ENCODE measurements at places on chromosomes 5 and 9.

DNA sequence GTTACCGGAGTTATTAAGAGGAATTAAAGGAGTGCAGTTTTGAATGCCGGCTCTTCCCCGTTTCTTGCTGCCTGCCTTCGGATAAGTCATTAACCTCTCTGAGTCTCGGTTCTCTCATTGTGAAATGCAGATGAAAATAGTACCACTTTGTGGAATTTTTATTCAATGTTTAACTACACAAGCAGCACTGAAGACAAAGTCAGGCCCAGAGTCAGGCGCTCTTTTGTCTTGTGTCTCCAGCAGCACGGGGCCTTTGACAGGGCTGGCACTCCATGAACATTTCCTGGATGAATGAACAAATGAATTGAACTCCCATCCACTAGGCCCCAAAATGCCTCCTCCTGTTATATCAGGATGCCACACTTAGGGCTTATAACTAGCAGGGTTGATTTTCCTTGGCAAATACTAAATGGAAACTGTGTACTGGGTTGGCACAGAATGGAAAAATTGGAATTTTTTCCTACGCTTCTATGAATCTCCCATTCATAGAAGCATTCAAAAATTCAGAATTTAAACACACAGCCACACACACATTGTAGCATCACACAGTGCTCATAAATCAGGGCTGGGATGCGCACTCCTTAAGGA lies 332.8 kb downstream of the MLLT3 start:
- H3K36me3 ChIP-seq, result no peaks in the 10 kb centered on the region
- no peak for DNase-seq
- peaks cover 10% of the 10 kb centered on the region for H3K4me1 ChIP-seq

- DNase-seq, result no peak
- H3K4me3 ChIP-seq, result no peak overlapping the region
- H3K4me1 ChIP-seq, result no peaks in the 10 kb centered on the region
- no peak overlapping the region for H3K27ac ChIP-seq
- no peaks in the 10 kb centered on the region for H3K36me3 ChIP-seq
- no peaks in the 10 kb centered on the region for H3K27me3 ChIP-seq
Measured at GRCh38 chr5:96159043-96159442, 197.4 kb upstream of the ELL2 start.

DNA sequence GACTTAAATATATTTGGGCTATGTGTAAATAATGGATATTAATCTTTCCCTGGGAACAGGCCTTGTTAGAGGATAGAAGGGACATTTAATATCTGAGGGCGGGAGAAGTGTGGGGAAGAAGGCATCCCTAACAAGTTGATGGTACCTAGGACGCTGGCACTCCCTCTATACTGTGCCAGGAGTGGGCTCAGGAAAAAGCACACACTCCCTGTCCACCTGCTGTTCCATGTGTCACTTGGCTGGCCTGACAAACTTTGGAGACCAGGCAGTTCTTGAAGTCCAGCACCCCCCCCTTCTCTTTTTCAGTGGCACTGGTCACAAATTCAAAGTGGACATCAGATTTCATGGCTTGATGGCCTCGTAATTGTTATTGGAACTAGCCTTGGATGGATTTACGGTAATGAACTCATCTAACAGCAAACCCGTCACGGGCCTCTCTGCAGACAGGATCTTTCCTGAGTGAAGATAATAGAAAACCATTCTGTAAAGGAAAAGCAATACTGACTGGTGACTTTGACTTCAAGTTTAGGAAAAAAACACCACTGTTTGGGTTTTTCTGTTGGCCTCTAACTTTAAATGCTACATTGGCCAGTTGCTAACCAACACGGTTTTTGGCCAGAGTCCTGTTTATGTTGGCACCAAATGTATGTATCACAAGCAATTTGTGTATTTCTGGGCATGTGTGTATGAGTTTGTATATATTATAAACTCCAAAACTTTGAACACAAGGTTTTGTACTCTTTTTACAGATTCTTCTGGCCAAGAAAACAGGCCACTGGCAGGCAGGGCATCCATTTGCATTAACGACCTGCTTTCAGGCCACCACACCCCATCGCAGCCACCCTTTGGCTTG lies 552.6 kb downstream of the CCDC171 start:
- H3K27me3 ChIP-seq, result peaks cover 3% of the 10 kb centered on the region
- H3K4me3 ChIP-seq, result no peak overlapping the region
- DNase-seq, result no peak
- peaks cover 15% of the 10 kb centered on the region for H3K4me1 ChIP-seq
- no peaks in the 10 kb centered on the region for H3K36me3 ChIP-seq

DNA sequence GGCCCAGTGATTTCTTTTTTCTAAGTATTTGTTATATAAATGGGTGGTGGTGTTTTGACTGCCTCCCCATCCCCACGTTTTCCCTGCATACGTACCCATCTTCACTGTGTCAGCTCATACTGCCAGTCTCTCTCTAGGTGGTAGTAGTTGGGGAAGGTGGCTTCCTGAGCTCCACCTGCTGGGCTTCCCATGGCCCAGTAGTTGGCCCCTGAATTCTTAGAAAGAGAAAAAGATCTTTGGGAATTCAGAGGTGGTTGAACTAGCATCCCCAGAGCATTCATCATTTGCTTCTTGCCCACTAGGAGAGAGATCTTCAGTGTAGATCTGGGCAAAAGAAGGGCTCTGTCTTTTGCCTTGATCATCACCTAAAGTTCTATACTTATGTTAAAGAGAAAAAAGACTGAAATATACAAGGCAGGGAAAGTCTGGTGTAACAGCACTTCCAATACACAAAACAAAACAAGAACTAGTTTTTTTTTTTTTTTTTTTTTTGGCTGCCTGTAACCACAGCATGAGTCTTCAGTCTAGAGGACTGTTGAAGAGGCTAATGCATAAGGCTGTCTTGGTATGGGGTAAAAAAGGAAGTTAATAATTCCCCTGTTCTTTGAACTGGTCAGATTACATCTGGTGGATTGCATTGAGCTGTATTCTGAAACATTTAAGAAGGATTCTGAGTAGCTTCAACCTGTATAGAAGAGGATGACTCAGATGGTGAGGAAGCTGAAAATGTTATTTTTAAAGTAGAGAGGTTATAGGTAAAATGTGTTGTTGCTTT lies 128.7 kb downstream of the ATG10 start:
- H3K4me3 ChIP-seq, result no peak overlapping the region
- no peak for DNase-seq
- H3K4me1 ChIP-seq, result peaks cover 6% of the 10 kb centered on the region
- no peaks in the 10 kb centered on the region for H3K36me3 ChIP-seq
- no peaks in the 10 kb centered on the region for H3K27me3 ChIP-seq

- no peak overlapping the region for H3K27ac ChIP-seq
- H3K4me1 ChIP-seq, result no peaks in the 10 kb centered on the region
- no peaks in the 10 kb centered on the region for H3K27me3 ChIP-seq
- H3K36me3 ChIP-seq, result peaks cover 16% of the 10 kb centered on the region
- H3K4me3 ChIP-seq, result no peak overlapping the region
- no peak for DNase-seq
Measured at GRCh38 chr5:40714001-40714400, 34.3 kb downstream of the PTGER4 start.

- H3K4me3 ChIP-seq, result no peak overlapping the region
- H3K27ac ChIP-seq, result no peak overlapping the region
- no peak for DNase-seq
- no peaks in the 10 kb centered on the region for H3K4me1 ChIP-seq
Measured at GRCh38 chr9:69421908-69422801, 97.1 kb downstream of the ENTREP1 start.

GRCh38 chr9:112817860-112818203 lies 67.3 kb downstream of the SNX30 start:
- peaks cover 21% of the 10 kb centered on the region for H3K4me1 ChIP-seq
- no peak for DNase-seq
- H3K27me3 ChIP-seq, result no peaks in the 10 kb centered on the region
- no peaks in the 10 kb centered on the region for H3K36me3 ChIP-seq

GRCh38 chr5:485946-486491 lies 38.2 kb downstream of the SLC9A3 start:
- no peak overlapping the region for H3K27ac ChIP-seq
- no peak for DNase-seq
- no peak overlapping the region for H3K4me3 ChIP-seq
- H3K4me1 ChIP-seq, result peaks cover 12% of the 10 kb centered on the region

- DNase-seq, result peak; percentile 64
- H3K27ac ChIP-seq, result peak overlapping the region; percentile 96
- peaks cover 8% of the 10 kb centered on the region for H3K36me3 ChIP-seq
- no peaks in the 10 kb centered on the region for H3K27me3 ChIP-seq
- H3K4me1 ChIP-seq, result peaks cover 82% of the 10 kb centered on the region
- H3K4me3 ChIP-seq, result peak overlapping the region; percentile 88
Measured at GRCh38 chr9:34991607-34992375, 2.2 kb downstream of the DNAJB5 start.

DNA sequence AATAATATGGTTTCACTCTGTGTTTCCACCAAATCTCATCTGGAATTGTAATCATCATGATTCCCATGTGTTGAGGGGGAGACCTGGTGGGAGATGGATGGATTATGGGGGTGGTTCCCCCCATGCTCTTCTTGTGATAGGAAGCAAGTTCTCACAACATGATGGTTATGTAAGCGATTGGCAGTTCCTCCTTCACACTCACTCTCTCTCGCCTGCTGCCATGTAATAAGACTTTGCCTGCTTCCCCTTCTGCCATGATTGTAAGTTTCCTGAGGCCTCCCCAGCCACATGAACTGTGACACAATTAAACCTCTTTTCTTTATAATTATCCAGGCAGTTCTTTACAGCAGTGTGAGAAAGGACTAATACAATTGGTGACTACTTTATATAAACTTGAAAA lies 48.4 kb downstream of the PTBP3 start:
- H3K4me1 ChIP-seq, result peaks cover 17% of the 10 kb centered on the region
- DNase-seq, result no peak
- peaks cover 7% of the 10 kb centered on the region for H3K36me3 ChIP-seq
- H3K27ac ChIP-seq, result no peak overlapping the region
- no peak overlapping the region for H3K4me3 ChIP-seq

DNA sequence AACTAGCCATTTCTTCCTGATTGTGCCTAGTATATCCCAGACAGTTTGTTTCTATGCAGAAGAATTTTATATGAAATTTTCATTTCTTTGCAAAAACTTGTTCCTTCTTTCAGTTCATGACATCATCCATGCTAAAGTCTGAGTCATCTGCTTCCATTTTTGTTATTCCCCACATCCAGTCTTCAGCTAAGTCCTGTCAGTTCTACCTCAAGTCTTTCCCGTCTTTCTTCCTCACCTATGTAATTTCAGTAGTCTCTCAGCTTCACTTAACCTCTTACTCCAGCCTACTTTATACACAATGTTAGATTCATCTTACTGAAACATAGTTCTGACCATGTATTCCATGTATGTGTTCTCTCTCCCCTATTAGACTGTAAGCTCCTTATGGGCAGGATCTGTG lies 39.1 kb downstream of the G3BP1 start:
- H3K27me3 ChIP-seq, result no peaks in the 10 kb centered on the region
- DNase-seq, result no peak
- H3K4me1 ChIP-seq, result peaks cover 70% of the 10 kb centered on the region
- H3K4me3 ChIP-seq, result no peak overlapping the region

GRCh38 chr9:36035006-36035405 lies 1.7 kb upstream of the RECK start:
- no peaks in the 10 kb centered on the region for H3K36me3 ChIP-seq
- no peak overlapping the region for H3K27ac ChIP-seq
- DNase-seq, result no peak
- peaks cover 35% of the 10 kb centered on the region for H3K4me1 ChIP-seq
- no peak overlapping the region for H3K4me3 ChIP-seq

GRCh38 chr5:73039082-73039481 lies 81.3 kb upstream of the TMEM171 start:
- H3K27ac ChIP-seq, result no peak overlapping the region
- no peak for DNase-seq
- no peaks in the 10 kb centered on the region for H3K4me1 ChIP-seq
- H3K4me3 ChIP-seq, result no peak overlapping the region
- no peaks in the 10 kb centered on the region for H3K27me3 ChIP-seq

DNA sequence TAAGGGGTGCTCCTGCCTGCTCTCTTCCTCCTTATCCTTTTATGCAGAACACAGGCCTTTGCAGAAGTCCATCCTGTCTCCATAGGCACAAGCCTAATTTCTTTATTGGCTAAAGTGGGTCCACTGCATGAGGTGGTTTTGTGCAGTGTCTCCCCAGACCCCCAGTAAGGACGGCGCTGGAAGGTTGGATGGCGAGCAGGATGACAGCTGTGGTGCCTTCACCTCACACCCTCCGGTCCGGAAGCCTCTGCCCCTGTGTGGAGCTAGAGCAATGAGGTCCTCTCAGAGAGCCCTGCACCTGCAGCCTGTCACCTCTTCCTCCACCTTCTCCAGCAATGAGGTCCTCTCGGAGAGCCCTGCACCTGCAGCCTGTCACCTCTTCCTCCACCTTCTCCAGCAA lies 393.7 kb upstream of the IRX1 start:
- H3K27me3 ChIP-seq, result peaks cover 73% of the 10 kb centered on the region
- H3K4me3 ChIP-seq, result no peak overlapping the region
- H3K4me1 ChIP-seq, result peaks cover 5% of the 10 kb centered on the region
- no peaks in the 10 kb centered on the region for H3K36me3 ChIP-seq

- H3K4me1 ChIP-seq, result no peaks in the 10 kb centered on the region
- no peaks in the 10 kb centered on the region for H3K27me3 ChIP-seq
- H3K4me3 ChIP-seq, result no peak overlapping the region
Measured at GRCh38 chr5:180535573-180535972, 41.4 kb downstream of the CNOT6 start.

DNA sequence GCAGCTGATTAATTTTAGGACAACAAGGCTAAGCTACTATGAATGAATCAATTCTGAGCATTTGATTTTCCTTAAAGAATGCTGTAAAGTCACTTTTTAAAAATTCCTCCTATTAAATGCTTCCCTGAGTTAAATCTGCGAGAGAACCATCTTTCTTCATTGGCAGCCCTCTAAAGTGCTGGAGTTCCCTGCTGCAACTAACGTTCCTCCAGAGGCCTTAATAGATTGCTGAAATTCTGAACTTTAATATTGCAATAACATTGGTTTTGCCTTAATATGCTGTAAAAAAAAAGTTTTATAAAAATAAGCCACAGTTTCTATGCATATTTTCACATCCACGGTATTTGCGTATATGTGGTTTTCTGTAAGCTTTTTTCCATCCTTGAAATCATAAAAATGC lies 298.0 kb upstream of the PIK3R1 start:
- H3K27me3 ChIP-seq, result no peaks in the 10 kb centered on the region
- no peak for DNase-seq
- H3K36me3 ChIP-seq, result no peaks in the 10 kb centered on the region
- no peaks in the 10 kb centered on the region for H3K4me1 ChIP-seq
- H3K27ac ChIP-seq, result no peak overlapping the region

- H3K4me3 ChIP-seq, result peak overlapping the region; percentile 50
- H3K4me1 ChIP-seq, result peaks cover 44% of the 10 kb centered on the region
- H3K27ac ChIP-seq, result peak overlapping the region; percentile 88
Measured at GRCh38 chr5:62431735-62432620, 19.4 kb downstream of the IPO11 start.

DNA sequence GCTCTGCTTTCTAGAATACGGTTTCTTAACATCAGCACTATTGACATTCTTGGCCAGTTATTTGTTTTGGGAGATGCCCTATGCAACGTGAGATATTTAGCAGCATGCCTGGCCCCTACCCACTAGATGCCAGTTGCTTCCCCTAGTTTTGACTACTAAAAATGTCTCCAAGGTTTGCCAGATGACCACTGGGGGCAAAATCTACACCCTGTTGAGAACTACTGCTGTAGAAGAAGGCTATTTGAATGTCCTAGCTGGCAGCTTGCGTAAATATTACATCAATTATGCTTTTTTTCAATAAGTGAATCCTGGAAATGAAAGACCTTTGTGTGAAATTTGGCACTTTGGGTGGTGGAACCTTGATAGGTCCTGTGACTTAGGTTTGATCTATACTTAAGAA lies 5.0 kb downstream of the NCBP1 start:
- H3K36me3 ChIP-seq, result peaks cover 24% of the 10 kb centered on the region
- H3K4me1 ChIP-seq, result peaks cover 75% of the 10 kb centered on the region
- H3K27ac ChIP-seq, result no peak overlapping the region
- H3K27me3 ChIP-seq, result no peaks in the 10 kb centered on the region

Data from left ventricle myocardium inferior (tissue), 1 donor.